ENCODE measurements at places on chromosomes 1 and 21.

GRCh38 chr1:203720242-203720641 lies 44.7 kb upstream of the LAX1 start:
- no peak for DNase-seq

GRCh38 chr1:168509210-168509609 lies 34.6 kb downstream of the XCL2 start:
- DNase-seq: no peak

DNA sequence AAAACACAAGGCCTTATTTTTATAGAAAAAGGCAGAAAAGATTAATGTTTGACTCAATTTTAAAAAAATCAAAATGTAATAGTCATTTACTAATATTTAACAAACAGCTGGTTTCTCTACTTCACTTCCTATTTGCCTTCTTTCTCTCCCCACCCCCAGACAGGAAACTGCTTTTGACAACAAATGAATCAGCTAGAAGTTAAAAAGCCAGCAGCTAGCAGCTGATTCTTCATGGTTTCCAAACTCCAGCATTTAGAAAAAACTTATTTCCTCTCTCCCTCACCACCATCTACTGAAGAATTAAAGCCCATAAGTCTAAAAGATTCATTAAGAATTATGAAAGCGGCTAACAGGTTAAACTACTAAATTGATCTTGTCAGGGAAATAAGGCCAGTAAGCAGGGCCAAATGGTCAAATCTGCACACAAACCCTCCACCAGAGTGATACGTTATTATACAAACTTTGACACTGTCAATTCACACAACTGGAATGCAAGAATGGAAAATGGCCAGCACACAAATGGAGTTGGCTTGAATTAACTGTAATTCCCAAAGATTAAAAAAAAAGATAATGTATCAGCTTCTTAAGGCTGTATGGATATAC lies 4.0 kb downstream of the WDR26 start:
- DNase-seq: no peak

DNA sequence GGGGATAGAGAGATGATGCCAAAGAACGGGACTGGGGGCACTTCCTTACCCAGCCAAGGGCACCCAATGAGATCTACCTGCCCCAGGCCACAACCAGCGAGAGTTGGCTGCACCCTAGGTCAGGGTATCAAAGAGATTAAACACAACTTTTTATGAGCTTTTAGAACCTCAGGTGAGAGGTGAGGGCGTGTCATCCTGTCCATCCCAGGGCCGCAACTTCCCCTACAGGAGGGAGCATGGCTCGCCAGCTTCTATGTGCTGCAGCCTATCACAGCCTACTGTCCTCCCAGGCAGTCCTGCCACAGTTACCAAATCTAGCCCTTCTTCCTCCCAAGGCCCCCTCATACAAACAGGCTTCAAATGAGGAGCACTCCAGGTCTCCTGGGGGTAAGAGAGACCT lies 12.9 kb downstream of the TMEM9 start:
- no peak for DNase-seq

GRCh38 chr1:219339466-219339865 lies 165.8 kb downstream of the LYPLAL1 start:
- no peak for DNase-seq

- no peak for DNase-seq
Observed at GRCh38 chr21:35940074-35940927, 120.0 kb downstream of the SETD4 start.

- no peak for DNase-seq
Observed at GRCh38 chr1:159429074-159429861, 2.7 kb upstream of the OR10J4 start.

GRCh38 chr1:93972341-93972740 lies 63.1 kb upstream of the GCLM start:
- DNase-seq: no peak

DNA sequence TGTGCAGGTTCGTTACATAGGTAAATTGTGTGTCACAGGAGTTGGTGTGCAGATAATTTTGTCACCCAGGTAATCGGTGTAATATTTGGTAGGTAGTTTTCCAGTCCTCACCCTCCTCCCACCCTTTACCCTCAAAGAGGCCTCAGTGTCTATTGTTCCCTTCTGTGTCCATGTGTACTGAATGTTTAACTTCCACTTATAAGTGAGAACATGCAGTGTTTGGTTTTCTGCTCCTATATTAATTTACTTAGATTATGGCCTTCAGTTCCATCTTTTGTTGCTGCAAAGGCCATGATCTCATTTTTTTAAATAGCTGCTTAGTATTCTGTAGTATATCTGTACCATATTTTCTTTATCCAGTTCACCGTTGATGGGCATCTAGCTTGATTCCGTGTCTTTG lies 87.3 kb downstream of the RPS6KC1 start:
- DNase-seq: no peak

DNA sequence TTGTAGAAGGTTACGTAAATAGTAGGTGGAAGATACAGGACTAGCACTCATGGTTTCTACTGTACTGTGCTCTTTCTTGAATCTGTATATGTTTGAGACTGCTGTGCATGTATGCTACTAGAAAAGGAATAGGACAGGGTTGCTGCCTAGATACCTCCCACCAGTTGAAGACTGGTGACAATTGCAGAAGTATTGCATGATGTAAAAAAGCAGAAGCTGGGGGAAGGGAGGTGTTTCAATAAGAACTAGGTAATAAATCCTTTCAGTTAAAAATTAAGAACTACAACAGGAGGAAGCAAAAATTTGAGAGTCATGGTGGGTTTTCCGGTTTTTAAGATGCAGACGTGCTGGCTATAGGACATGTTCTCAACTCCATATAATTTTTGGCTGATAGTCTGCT lies 88.1 kb downstream of the CCDC30 start:
- DNase-seq: no peak

- no peak for DNase-seq
Observed at GRCh38 chr21:35974775-35975174, 85.6 kb downstream of the SETD4 start.
